ENCODE measurements at places on chromosomes 1 and 21.

DNA sequence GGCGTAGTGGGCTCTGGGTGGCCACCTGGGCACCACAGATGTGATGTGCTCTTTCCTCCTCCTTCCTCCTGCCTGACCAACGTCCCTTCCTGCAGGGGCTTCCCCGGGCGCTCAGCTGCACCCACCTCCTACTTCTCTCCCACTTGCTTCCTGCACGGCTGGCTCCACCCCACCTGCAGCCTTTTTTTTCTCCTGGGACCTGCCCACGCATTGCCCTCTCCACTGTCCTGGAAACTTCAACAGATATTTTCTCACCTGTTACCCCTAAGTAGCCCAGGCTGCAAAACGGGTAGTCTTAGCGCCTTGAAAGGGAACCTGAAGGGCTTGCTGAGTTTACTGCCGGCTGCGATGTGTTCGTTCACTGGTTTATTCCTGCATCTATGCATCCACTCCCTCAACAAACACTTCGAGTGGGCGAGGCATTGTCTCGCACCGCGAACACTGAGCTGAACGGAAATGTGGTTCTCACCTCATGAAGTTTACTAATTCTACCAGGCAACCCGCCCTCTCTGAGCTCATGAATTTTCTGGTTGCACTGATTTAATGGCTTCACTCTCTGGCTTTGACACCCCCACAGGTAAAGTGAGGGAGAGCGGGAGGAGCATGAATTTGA lies 23.6 kb downstream of the ZBTB18 start:
- DNase-seq, result no peak
- H3K27ac ChIP-seq, result no peak overlapping the region
- no peak overlapping the region for H3K4me3 ChIP-seq
- H3K27me3 ChIP-seq, result no peaks in the 10 kb centered on the region

DNA sequence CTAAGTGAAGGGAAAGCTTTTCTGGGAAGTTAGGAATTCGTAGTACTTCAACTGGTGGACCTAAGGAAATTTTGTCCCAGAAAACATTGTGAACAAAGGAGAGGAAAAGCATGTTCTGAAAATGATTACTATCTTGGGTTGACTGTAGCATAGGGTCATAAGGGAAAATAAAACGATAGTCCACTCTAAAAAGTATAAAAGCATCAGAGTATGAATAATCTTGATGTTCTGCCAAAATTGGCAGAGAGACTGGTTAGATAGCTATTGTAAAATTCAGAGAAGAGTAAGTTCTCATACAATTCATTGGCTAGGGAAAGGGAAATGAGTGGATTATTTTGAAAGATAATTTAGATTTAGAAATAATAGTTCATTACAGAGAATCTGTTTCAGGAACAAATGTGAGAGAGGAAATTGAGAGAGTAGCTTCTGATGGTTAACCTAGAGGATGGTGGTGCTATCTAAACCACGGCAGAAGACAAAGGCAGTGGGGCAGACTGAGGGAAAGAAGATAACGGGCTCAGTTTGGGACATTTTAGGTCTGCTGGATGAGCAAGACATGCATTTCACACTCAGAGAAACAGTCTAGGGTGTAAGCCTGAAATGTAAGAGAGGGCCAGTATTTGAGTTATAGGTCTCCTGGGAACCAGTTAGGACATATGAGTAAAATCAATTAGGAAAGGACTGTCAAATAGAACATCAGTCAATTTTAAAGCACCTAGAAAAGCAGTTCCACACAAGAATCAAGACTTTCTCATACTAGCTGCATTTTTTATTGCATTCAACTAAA lies 799.3 kb upstream of the CXADR start:
- no peaks in the 10 kb centered on the region for H3K4me1 ChIP-seq
- no peaks in the 10 kb centered on the region for H3K27me3 ChIP-seq
- no peak overlapping the region for H3K4me3 ChIP-seq
- H3K36me3 ChIP-seq, result no peaks in the 10 kb centered on the region
- H3K27ac ChIP-seq, result no peak overlapping the region
- DNase-seq, result no peak

- H3K27me3 ChIP-seq, result no peaks in the 10 kb centered on the region
- DNase-seq, result no peak
- no peak overlapping the region for H3K4me3 ChIP-seq
- H3K36me3 ChIP-seq, result no peaks in the 10 kb centered on the region
- no peak overlapping the region for H3K27ac ChIP-seq
- no peaks in the 10 kb centered on the region for H3K4me1 ChIP-seq
These were observed 794.7 kb upstream of the ADAMTS5 start for GRCh38 chr21:27761623-27762022.

DNA sequence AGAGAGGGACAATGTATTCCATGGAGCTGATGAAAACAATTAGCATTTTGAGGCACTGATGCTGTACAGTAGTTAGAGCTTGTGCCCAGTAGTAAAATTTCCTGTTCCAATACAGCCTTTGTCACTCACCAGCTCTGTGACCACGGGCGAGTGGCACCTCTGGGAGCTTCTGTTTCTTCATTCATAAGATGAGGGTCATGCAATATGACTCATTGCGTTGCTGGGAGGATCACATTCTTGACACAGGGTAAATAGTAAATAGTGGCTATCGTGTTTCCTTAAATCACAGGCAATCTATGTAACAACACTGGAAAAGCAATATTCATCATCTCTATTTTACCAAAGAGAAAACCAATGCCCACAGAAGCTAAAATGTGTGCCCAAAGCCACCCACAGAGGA lies 4.5 kb upstream of the LRRC52 start:
- H3K27ac ChIP-seq, result no peak overlapping the region
- H3K36me3 ChIP-seq, result no peaks in the 10 kb centered on the region
- no peaks in the 10 kb centered on the region for H3K27me3 ChIP-seq
- DNase-seq, result no peak
- H3K4me3 ChIP-seq, result no peak overlapping the region

DNA sequence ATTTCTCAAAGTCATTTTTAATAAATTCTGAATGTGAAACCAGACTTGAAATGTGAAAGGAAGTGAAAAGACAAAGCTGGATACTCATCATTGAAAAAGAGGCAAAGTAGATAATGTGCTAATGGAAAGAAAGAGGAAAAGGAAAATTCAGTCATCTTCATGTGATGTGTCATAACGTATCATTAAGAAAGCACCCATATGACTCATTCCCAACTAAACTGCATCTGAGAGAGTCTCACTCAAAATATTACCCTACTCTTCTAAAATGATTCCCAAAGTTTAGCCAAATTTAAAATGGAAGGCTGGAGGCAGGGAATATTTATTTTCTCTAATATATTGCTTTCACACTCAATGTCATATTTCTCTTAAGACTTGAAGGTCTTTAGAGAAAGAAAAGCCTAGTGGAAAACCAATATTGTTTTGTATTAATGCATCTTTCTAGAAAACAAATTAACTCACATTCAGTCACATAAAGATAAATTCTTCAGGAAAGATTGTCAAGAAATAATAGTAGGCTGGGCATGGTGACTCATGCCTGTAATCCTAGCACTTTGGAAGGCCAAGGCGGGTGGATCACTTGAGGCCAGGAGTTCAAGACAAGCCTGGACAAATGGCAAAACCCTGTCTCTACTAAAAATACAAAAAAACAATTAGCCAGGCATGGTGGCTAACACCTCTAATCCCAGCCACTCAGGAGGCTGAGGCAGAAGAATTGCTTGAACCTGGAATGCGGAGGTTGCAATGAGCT lies 129.9 kb downstream of the SLC30A10 start:
- DNase-seq, result no peak
- H3K27me3 ChIP-seq, result no peaks in the 10 kb centered on the region
- no peak overlapping the region for H3K4me3 ChIP-seq

- H3K27me3 ChIP-seq, result no peaks in the 10 kb centered on the region
- no peak overlapping the region for H3K4me3 ChIP-seq
- peaks cover 33% of the 10 kb centered on the region for H3K4me1 ChIP-seq
- H3K36me3 ChIP-seq, result no peaks in the 10 kb centered on the region
- H3K27ac ChIP-seq, result no peak overlapping the region
- DNase-seq, result no peak
These were observed 4.8 kb upstream of the ANKRD65 start for GRCh38 chr1:1425753-1426495.

- peak; percentile 19 for DNase-seq
- no peak overlapping the region for H3K27ac ChIP-seq
- no peak overlapping the region for H3K4me3 ChIP-seq
- no peaks in the 10 kb centered on the region for H3K36me3 ChIP-seq
- no peaks in the 10 kb centered on the region for H3K27me3 ChIP-seq
- H3K4me1 ChIP-seq, result no peaks in the 10 kb centered on the region
These were observed 85.5 kb upstream of the CACNA1E start for GRCh38 chr1:181397845-181398244.

DNA sequence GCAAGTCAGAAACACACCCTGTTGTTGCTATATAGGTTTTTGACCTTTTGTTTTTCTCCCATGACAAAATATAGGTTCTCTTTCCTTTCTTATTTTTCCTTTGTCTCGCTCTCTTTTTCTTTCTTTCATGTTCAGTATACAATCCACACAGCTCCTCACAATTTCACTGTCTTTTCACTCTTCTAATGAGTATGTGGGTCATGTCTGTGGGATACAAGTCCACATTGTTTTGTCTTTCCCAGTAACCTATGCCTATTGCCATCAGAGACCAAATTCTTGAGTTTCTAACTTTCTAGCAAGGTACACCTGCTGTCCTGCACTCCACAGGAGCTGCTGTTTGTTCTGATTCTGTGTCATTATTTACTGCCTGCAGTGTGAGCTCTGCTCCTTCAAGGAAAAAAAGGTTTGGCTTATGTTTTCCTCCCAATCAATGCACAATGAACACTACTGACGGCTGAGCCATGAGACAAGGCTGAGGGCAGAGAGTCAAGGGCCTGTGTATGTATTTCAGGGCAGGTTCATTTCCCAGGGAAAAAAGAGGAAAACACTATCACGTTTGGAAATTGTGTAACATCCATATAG lies 453.8 kb downstream of the NEGR1 start:
- no peak overlapping the region for H3K27ac ChIP-seq
- H3K27me3 ChIP-seq, result no peaks in the 10 kb centered on the region
- DNase-seq, result peak; percentile 10
- peaks cover 10% of the 10 kb centered on the region for H3K4me1 ChIP-seq

GRCh38 chr1:159510229-159510541 lies 25.6 kb downstream of the OR10J5 start:
- no peak overlapping the region for H3K4me3 ChIP-seq
- no peak for DNase-seq
- no peaks in the 10 kb centered on the region for H3K36me3 ChIP-seq
- peaks cover 15% of the 10 kb centered on the region for H3K4me1 ChIP-seq
- H3K27me3 ChIP-seq, result no peaks in the 10 kb centered on the region

GRCh38 chr1:58933599-58933926 lies 149.7 kb upstream of the JUN start:
- no peak for DNase-seq
- peaks cover 10% of the 10 kb centered on the region for H3K4me1 ChIP-seq
- no peak overlapping the region for H3K27ac ChIP-seq
- no peaks in the 10 kb centered on the region for H3K36me3 ChIP-seq

- H3K36me3 ChIP-seq, result no peaks in the 10 kb centered on the region
- no peak overlapping the region for H3K4me3 ChIP-seq
- DNase-seq, result no peak
These were observed 13.0 kb downstream of the LSS start for GRCh38 chr21:46215436-46216131.

GRCh38 chr1:18300376-18300775 lies 180.4 kb upstream of the KLHDC7A start:
- no peaks in the 10 kb centered on the region for H3K4me1 ChIP-seq
- H3K36me3 ChIP-seq, result no peaks in the 10 kb centered on the region
- DNase-seq, result no peak

GRCh38 chr1:41619511-41620364 lies 135.3 kb upstream of the EDN2 start:
- H3K4me3 ChIP-seq, result no peak overlapping the region
- no peaks in the 10 kb centered on the region for H3K36me3 ChIP-seq
- no peak overlapping the region for H3K27ac ChIP-seq
- H3K27me3 ChIP-seq, result no peaks in the 10 kb centered on the region
- no peak for DNase-seq
- peaks cover 20% of the 10 kb centered on the region for H3K4me1 ChIP-seq

DNA sequence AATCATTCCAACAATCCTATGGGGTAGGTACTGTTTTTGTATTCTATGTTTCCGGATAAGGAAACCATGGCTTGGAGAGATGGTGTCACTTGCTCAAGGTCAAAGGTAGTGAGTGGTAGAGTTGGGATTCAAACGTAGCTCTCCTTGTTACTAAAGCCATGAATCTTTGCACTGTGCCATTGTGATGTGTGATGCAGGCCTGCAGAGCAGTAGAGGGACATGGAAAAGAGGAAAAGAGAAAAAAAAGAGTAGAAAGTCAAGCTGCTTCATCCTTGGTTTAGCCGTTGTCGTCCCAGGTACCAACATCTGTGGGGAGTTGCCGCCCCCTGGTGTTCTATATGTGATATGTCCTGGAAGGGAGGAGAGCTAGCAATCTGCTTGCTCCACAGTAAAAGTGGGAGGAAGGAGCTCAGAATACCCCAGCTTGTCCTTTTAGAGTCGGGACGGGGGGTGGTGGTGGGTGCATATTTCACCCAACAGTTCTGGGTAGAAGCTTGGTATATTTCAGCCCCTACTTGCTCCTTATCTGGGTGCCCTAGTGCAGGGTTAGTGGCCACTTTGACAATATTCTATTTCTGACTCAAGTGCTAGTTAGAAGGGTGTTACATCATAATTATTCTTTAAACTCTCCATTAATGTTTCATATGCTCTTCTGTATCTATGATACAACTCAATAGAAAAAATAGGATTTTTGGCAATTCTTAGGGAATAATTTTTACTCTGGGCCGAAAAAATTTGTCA lies 98.4 kb downstream of the EBNA1BP2 start:
- H3K27ac ChIP-seq, result no peak overlapping the region
- no peak overlapping the region for H3K4me3 ChIP-seq
- H3K4me1 ChIP-seq, result peaks cover 16% of the 10 kb centered on the region
- H3K27me3 ChIP-seq, result no peaks in the 10 kb centered on the region
- DNase-seq, result peak; percentile 82

GRCh38 chr1:43067233-43067745 lies 104.8 kb downstream of the EBNA1BP2 start:
- DNase-seq, result no peak
- H3K4me1 ChIP-seq, result peaks cover 18% of the 10 kb centered on the region
- no peaks in the 10 kb centered on the region for H3K36me3 ChIP-seq
- H3K27me3 ChIP-seq, result no peaks in the 10 kb centered on the region
- no peak overlapping the region for H3K27ac ChIP-seq
- no peak overlapping the region for H3K4me3 ChIP-seq

DNA sequence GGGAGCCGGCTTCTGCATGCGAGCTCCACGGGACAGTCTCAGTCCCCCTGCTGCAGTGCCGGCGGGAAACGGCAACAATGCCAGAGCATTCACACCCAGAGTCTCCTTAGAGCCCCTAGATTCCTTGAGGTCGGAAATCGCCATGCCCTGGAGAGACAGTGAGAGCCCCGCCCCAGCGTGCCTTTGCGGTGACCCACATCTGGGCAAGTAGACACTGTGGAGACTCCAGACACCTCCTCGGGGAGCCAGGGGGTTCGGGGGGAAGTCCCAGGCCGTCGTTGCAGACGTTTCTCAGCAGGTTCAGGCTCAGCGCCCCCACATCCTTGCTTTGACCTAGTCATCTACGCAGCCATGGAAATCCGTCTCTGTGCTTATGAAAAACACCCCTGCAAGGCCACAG lies 81.3 kb upstream of the ARHGEF16 start:
- H3K4me3 ChIP-seq, result no peak overlapping the region
- no peaks in the 10 kb centered on the region for H3K36me3 ChIP-seq
- H3K27me3 ChIP-seq, result no peaks in the 10 kb centered on the region
- DNase-seq, result no peak
